GM04504 (cell line): ENCODE measurements at places on chromosomes 7 and 10.

- DNase-seq: no peak
Observed at GRCh38 chr10:10959666-10960065, 58.0 kb upstream of the CELF2 start.

DNA sequence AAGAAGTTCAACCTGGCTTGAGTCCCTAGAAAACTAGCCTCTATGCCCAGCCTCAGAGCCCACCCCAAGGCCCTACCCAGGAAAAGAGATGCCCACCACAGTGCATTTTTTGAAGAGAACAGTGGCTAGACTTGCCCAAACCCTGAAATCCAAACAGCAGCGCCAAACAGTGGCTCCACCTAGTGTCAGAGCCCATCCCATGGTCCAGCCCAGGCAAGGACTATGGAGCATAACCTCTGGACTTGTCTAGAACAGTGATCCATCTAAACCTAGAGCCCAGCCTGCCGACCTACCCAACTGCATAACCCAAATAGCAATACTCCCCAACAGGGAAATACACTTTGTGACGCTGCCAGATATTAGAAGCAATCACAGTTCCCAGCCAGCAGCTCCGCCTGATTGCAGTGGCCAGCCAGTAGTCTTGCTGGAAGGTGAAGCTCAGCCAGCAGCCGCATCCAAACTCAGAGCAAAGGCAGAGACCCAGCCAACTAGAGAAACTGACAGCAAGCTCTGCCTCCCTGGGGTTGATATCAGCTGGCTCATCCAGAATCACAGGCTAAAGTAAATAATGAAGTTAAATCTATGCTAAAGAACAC lies 44.5 kb downstream of the HBP1 start:
- DNase-seq: no peak

DNA sequence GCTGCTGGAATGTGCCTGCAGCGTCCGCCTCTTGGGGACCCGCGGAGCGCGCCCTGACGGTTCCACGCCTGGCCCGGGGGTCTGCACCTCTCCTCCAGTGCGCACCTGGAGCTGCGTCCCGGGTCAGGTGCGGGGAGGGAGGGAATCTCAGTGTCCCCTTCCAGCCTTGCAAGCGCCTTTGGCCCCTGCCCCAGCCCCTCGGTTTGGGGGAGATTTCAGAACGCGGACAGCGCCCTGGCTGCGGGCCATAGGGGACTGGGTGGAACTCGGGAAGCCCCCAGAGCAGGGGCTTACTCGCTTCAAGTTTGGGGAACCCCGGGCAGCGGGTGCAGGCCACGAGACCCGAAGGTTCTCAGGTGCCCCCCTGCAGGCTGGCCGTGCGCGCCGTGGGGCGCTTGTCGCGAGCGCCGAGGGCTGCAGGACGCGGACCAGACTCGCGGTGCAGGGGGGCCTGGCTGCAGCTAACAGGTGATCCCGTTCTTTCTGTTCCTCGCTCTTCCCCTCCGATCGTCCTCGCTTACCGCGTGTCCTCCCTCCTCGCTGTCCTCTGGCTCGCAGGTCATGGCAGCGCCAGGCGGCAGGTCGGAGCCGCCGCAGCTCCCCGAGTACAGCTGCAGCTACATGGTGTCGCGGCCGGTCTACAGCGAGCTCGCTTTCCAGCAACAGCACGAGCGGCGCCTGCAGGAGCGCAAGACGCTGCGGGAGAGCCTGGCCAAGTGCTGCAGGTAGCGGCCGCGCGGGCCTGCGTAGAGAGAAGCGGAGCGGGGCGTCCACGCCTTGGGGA lies 645 bp downstream of the SLC26A4 start:
- no peak for DNase-seq

- no peak for DNase-seq
Observed at GRCh38 chr7:105773030-105773460, 103.4 kb downstream of the ATXN7L1 start.

DNA sequence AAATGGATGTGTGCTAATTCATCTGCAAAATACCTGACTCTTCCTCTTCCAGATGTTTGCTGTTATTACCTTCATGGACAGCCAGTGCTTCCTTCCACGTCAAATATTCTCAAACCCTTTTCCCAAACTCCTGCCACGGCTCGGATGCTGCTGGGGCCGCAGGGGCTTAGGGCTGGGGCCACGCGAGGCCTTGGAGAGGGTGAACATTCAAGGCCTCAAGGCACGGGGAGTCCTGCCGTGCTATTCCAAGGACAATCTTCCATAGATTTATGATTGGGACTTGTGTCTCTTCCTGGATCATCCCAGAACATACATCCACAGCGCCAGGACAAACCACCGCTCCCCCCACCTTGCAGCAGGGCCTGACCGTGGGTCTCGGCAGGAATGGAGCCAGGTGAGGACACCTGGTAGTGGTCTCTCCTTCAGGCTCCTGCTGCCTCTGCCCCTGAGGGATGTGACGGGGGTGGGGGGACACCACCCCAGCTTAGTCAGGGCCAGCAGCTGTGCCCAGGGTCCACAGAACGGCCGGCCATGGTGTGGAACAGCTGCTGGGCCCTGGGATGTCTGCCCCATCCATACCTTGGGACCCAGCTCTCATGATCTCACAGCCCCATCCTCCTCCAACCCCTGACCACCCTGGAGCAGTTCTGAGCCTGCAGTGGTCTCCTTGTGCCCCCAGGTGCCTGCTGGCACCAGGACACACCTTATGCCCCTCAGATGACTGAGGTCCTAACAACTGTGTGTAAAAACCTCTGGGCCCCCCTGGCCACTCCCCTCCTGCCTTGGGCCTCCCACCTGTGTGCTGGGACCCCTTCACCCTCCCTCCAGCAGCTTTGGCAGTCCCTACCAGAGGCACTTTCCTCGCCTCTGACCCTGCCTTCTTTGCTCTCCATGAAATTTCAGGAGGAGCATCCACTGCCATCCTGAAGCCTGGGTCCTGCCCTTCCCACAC lies 16.7 kb downstream of the VIPR2 start:
- no peak for DNase-seq

DNA sequence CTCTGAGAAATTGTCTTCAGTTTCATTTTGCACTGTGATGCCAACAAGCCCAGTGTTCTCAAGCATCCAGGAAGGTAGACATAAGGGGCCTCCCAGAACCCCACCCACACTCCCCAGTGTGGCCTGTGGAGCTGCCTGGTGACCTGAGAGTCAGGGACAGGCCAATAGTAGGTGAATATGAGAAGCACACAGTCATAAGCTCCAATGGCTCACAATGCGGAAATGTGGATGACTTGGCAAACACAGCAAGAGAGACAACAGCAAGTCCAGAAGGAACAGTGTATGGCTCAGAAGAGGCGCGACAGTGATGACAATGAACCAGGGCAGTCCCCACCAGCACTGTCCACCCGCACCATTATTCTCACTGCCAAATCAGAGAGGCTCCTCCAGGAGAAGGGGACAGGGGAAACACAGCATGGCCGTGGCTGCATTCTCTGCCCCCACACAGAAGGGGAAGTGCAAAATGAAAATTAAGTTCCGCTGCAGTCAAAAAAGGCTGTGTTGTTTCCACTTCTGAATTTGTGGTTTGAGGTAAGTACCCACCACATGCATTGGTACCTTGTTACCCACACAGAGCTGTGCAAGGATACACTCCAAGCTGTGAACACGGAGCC lies 419.8 kb downstream of the GRID1 start:
- no peak for DNase-seq

GRCh38 chr7:5276611-5277010 lies 6.1 kb upstream of the SLC29A4 start:
- DNase-seq: no peak

GRCh38 chr10:20707251-20707650 lies 189.9 kb downstream of the NEBL start:
- no peak for DNase-seq

DNA sequence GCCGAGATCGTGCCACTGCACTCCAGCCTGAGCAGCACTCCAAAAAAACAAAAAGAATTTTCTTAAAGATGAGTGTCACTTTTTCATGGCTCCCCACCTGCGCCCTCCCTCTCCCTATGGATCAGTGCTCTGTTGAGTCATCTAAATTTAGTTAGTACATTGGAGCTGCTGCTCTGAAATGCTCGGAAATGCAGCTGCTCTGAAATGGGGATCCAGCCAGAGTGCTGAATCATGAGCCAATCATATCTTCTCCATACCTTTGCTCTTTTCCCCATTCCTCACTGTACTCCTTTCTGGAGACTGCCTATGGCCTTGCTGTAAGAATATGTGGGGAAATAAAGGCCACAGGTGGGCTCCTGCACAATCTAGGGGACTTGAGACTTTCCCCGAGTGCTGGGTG lies 188.8 kb downstream of the ZNF438 start:
- DNase-seq: no peak

- DNase-seq: peak; percentile 41
Observed at GRCh38 chr10:79286318-79286951, 60.8 kb upstream of the PPIF start.

GRCh38 chr7:98049034-98049433 lies 57.6 kb upstream of the LMTK2 start:
- no peak for DNase-seq

DNA sequence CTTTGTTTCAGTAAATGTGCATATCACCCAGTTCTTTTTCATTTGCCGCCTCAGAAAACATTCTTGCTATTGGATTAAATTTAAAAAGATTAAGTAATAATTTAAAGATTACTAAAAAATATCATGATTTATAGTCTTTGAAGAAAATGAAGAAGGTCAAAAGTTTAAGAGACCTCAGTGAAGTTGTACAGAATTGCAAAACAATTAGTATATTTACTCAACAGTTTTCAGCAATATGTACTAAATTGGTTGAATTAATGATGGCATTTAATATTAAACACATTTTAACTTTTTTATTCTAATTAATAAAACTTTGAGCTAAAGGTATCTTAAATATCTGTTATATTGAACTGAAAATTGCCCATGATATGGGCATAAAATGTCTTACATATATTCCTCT lies 49.9 kb upstream of the KLF6 start:
- no peak for DNase-seq

- no peak for DNase-seq
Observed at GRCh38 chr7:129780257-129780973, 168.9 kb downstream of the NRF1 start.

GRCh38 chr7:140640727-140641523 lies at the start of gene DENND2A:
DENND2A (minus strand) TSS chr7:140640813; CDS start chr7:140602397, 38,416 bp downstream.
- no peak for DNase-seq

DNA sequence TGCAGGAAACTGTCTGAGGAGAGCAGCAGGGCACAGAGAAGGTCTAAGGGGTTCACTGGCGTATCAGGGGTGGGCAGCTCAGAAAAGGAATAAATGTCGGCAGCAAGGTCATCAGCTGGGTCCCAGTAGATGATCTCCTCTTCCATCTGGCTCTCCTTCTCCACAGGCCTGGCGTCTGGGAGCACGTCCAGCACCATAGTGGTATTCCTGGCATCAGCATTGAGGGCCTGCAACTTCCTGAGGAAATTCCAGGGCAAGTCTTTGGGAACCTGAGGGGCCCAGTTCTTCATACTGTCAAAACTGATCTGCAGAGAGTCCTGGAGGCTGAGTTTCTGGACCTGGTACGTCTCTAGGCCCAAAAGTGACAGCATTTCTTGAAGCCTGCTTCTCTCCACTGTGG lies 9.6 kb upstream of the MRPS24 start:
- DNase-seq: no peak

DNA sequence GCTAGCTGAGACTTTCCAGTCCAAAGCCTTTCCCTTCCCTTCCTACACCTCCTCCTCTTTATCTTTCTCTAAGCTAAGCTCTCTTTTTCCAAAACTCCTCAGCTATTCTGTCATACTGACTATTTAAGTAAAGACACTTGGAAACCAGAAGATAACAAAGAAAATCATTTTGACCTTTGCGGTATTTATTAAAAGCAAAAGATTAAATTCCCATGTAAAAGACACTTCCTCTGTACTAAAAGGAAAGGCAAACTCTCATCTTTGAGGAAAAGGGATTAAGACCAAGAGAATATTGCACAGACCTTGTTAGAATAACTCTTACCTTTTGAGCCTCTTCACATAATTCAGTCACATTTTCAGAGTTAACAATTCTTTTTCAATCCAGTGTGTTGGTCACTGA lies 15.8 kb downstream of the ST8SIA6 start:
- no peak for DNase-seq

DNA sequence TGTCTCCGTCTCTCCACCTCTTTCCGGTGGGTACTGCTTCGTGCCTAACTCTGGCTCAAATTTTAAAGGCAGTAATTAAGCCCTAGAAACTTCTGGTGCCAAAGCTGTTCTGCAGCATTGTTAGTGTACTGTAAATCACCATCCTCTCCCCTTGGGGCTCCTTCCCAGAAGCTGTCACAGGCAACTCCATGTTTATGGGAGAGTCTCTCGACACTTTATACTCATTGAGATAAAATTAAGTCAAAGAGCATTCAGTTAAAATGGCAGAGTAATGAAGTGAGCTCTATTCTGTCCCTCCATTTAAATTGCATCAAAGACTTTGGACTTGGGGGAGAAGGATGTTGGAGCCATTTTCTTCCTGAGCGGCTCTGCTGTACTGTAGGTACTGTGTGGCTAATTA lies 274.8 kb downstream of the SFMBT2 start:
- DNase-seq: no peak

DNA sequence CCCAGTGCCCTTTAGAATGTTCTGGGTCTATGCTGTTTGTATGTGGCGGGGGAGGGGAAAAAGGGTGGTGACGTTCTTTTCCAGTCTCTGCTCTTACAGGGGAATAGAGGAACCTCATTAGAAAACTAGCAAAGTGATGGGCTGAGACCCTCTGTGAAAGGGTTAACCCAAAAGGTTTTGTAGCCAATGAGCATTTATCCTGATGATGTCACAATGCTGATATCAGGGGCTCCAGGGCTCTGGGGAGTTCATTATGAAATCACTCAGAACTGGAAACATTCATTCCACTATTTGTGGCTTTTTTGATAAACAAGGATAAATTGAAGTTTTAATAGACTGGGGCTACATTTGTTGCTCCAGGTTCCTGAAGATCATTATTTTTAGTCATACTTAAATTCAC lies 71.7 kb downstream of the ARID5B start:
- DNase-seq: no peak

DNA sequence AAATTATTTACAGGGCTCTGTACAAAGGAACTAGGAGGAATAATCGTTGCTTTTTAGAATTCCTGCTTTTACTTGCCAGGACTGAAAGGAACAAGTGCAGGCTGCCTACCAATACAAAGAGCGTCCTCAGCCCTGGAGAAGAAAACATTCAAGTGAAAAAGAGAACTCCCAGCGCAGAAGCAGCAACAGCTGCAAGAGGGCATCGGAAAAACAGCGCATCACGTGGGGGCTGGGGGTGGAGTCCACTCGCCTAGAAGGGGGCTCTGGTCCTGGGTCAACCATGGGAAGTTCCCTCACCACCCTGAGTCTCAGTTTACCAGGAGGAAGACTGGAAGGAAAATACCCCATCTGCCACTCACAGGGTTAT lies 385 bp upstream of the C10orf90 start:
- DNase-seq: no peak

DNA sequence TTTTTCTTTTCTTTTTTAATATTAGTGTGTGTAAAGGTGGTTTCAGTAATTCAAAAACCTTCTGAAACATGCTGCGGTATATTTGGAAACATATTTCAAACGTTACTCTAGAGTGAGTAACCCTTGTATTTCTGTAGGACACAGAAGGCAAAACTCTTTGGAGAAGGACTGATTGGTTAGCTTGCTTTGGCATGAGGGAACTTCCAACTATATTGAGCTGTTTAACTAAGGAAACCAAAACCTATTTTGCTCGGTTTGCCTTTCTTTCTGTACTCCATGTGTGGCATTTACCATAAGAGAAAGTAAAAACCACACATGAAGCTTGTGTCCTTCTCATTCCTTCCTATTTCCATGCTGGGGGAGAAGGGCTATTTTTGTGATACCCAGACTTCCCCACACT lies 149.8 kb downstream of the DYNC1I1 start:
- DNase-seq: peak; percentile 10

GRCh38 chr7:15174485-15174884 lies 271.9 kb upstream of the DGKB start:
- no peak for DNase-seq

GRCh38 chr7:148535217-148535616 lies 55.3 kb upstream of the C7orf33 start:
- no peak for DNase-seq
